Activated CD8-positive, alpha-beta memory T cell treated with anti-CD3 and anti-CD28 coated beads for 4 hours (primary cell): ENCODE measurements at places on chromosomes 16 and 17.

DNA sequence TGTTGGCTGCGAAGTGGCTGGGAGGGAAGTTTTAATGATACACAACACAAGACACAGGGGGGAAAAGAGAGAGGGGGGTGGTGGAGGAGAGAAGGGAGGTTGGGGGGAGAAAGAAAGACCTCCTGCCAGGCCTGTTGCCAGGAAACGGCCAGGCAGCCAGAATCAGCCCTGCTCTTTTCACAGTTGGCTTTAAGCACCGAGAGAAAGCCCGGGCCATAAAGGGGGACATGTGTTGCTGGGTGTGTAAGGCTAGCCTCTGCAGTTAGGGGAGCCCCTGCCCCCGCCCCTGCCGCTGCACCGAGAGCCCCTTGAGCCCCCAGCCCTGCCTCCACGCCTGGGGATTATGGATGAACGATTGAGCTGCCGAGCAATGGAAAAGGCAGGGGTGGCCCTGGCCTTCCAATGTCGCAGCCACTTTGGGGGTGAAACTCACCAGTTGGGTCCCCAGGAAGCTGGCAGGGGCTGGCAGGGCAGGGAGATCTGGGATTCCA, 13.9 kb upstream of the WNT3 start:
- no peak for DNase-seq

DNA sequence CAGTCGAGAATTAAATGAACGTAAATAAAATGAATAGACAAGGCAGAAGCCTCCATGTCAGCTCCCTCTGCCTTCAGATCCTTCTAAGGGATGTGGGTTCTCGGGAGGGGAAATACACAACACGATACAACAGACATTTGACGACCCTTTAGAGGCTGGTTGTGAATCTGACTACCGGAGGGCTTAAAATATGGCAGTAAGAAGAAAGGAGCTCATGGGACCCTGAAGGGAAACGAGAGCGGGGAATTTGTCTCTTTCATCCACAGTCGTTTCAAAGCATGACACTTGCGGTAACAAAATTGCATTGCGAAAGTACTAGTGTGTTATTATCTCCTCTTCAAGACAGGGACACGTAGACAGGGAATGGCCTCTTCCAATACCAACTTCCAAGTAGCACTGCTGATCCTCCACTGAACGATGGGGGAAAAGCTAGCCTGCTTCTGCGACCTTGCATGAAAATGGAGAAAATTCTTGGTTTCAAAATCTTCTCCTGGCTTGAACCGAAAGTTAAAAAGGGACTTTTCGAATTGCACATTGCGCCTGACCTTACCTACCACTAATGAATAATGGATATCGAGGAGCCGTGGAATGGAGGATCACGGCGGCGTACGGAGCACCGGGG, 1.2 kb upstream of the TNRC6C start:
- no peak for DNase-seq

DNA sequence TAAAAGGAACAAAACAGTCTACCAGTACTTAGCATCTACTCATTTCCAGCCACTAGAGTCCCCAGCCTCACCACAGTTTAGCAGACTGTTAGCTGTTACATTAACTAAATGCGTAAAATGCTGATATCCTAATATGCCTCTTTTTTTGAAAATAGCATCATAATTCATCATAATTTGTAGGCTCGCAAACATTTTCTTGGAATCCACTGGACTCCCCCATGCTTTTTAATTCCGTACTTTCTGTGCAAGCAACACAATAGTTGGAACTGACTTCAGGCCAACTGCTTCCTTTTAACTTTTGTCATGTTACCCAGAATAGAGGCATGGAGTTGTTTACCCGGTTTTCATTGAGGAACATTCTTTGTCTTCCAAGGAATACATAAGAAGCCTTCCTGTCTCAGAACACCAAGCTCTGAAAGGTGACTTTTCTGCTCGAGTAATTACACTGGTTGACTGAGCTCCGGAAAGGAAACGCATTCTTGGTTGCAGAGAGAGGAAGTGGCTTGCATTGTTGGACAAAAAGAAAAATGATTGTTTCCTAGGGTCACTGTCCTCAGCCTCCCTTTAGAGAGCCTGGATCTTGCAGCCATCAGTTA, 30.9 kb upstream of the SEC14L1 start:
- DNase-seq, result no peak

GRCh38 chr17:17782523-17783115, 54.2 kb downstream of the SREBF1 start:
- DNase-seq, result no peak

DNA sequence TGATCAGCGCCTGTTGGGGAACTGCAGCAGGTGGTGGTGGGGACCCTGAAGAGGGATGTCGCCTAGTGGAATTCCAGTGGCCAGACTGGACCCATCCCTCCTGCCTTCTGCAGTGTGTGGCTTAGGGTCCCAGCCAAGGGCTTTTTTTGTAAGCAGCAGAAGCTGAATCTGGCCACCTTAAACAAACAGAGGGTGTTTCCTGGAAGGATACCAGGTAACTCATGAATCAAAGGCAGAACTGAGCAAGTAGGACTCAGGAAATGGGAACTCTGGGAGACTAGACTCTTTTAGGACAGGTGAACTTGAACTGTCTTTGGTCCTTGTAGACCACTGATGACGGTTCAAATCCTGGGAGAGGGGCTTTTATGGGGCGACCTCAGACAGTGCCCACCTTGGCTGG, 124.0 kb downstream of the ABCC6 start:
- no peak for DNase-seq

DNA sequence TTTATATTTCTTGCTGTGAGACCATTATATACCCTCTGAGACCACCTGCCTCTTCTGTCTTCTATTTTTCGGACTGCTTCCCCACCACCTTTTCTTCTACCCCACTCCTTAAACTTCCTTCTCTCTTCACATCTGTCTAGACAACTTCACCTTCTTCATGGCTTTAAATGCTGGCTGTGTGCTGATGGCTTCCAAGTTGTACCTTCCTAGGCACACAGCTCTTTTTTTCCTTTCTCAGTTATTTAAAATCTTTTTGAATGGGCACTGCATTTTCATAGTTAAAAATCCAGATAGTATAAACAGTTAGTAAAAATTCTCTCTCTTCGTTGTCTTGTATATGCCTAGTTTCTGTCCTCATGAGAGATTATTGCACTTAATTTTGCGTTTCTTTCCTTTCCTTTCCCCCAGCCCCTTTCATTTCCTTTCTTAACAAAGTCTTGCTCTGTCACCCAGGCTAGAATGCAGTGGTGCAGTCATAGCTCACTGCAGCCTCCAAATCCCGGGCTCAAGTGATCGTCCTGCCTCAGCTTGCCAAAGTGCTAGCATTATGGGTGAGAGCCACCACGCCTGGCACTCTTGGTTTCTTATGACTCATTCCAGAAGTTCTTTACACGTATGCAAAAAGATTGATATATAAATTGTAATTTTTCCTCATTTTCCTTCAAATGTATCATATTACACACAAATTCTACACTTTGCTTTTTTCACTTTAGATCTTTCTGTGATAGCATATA, 114.3 kb downstream of the NPIPB5 start:
- no peak for DNase-seq

DNA sequence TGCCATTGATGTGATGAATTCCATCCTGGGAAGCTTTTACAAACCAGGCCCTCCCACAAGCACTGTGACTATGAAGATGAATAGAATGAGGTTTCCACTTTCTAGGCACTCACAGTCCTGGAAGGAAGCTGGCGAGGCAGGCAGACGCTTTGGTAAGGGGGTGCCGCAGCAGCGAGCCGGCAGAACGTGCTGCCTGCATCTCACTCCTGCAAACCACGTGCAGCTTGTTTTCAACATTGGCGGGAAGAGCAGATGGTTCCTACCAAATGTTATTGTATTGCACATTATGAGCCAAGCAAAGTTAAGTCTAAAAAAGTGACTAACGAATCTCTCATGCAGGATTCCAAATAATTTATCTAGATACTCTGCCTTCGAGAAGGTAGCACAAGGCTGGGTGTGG, 3.7 kb upstream of the DNAI2 start:
- DNase-seq, result no peak

DNA sequence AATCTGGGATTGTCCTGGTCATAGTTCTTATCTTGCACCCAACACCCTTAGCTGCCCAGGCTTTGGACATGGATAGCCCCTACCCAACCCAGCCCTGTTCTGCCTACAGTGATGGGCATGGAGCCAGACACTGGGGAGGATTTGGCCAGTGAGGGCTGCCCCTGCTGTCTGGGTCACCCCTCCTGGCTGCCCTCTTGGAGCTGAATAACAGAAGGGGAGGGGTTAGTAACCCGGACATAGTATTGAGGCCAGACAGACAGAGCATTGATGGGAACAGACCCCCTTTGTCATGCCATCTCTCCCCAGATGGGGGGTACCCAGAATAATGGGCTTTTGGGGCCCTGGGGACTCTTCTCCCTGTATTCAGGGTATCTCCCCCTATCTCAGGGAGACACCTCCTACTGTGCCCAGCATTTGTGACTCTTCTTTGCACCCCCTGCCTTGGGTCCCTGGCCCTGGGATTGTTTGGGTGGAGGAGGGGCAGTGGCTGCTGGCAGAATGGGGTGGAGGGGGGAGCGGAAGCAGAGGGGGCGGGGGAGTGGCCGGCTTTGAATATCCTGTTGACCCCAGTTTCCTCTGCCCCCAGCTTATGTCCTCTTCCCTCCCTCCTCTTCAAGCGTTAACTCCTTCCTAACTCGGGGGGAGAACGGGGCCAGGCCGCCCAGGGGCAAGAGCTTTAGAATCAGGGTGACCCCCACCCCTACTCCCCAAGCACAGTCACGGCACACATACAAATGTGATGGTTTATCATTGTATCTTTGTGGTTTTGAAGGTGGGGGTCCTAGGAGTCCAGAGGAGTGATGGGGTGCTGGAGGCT, 17.0 kb downstream of the GJD3 start:
- no peak for DNase-seq

GRCh38 chr17:79746889-79747507, 16.3 kb downstream of the ENPP7 start:
- no peak for DNase-seq

DNA sequence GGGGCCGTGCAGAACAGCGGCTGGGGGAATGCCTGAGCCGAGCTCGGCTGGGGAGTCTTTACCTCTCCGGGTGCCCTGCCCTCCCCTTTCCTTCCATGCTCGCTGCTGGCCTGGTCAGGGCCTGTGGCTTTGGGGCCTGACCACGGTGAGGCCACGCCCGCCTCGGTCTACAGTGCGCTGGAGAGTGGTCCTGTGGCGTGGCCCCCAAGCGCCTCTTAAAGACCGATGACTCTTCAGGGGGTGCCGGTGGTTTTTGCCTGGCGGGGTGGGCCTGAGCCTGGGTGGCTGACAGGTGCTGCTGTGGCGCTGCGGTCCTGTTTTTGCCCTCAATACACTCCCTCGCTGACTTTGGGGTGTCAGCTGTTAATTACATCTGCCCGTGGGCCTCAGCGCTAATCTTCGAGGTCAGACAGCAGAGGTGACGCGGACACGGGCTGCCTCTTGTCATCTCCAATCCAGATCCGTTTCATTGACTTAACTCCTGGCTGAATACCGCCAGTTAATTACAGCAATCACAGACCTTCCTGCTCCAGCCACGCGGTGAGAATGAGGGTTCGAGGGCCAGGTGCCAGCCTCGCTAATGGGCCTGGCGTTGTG, 29.7 kb downstream of the GSE1 start:
- no peak for DNase-seq

DNA sequence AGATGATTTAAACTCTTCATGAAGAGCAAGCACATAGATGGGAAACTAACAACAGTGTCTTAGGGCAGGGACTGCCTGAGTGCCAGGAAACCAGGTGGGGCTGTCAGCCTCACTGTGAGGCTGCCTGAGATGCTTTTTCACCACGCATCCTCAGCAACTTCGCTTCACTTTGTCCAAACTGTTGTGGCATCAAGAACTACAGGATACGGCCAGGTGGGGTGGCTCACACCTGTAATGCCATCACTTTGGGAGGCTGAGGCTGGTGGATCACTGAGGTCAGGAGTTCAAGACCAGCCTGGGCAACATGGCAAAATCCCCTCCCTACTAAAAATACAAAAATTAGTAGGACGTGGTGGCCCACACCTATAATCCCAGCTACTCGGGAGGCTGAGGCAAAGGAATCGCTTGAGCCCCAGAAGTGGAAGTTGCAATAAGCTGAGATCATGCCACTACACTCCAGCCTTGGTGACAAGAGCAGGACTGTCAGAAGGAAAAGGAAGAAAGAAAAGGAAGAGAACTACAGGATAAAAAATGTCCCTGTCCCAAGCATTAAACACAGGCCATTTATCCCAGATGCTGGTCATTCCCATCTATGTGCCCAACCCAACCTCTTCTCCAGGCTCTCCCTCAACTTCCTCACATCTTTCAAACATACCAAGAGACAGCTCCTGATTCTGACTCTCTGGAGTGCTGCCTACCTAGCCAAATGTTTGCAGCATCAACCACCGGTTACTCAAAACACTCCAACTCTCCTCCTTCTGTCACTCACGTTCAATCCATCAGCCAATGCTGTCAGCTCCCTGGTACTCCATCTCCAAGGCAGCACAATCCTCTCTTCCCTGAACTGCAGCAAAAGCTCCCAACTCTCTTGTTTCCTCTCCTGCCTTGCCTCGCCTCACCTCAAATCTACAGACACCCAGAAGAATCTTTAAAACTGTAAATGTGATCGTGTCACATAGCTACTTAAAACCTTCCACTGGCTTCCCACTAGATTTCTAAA, 1.6 kb downstream of the EIF4A3 start:
- no peak for DNase-seq

- no peak for DNase-seq
These were observed 3.8 kb upstream of the TBKBP1 start for GRCh38 chr17:47690121-47690520.

- DNase-seq, result no peak
These were observed 8.5 kb downstream of the NR1D1 start for GRCh38 chr17:40091691-40092397.

- DNase-seq, result no peak
These were observed 62.3 kb downstream of the WNT3 start for GRCh38 chr17:46756081-46756735.

DNA sequence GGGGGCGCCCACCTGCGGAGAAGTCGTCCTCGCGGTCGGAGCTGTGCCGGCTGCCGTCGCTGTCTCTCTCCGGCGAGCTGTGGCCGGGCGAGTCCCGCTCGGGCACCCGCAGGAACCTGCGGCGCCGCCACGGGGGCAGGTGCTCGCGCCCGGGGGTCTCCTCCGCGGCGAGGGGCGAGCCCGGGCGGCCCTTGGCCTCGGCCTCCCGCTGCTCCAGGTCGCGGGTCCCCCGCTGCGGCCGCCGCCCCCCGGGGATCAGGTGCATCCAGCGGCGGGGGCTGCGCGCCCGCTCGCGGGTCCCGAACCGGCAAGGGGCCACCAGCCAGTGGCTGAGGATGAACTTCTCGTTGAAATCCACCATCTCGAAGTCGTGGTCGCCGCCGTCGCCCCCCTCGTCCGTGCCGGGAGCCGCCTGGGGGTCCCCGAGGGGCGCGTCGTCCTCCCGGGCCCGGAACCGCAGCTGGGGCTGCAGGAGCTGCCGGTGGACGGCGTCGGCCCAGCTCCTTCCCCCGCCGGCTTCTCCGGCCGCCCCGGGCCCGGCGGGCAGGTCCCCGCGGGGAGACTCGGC, 41.4 kb upstream of the BHLHA9 start:
- no peak for DNase-seq
